Fibroblast of the aortic adventitia (primary cell): ENCODE measurements at places on chromosomes 6 and 20. TPM values are rescaled to one million over a fixed set of nuclear protein-coding genes. Genes with fewer than 3 reads are reported as not detected.
A peak's percentile ranks its signal among the peaks of the same experiment; 100 is the strongest.

The MYCT1 gene
- total RNA-seq = 0.65 and 2.6 TPM in 2 replicates

- DNase-seq = no peak
Measured at GRCh38 chr6:44527181-44527580, 139.7 kb downstream of the CDC5L start.

The FAM83B gene
- 0.09 TPM in 1 of 2 replicates, not detected in the other for total RNA-seq

DNA sequence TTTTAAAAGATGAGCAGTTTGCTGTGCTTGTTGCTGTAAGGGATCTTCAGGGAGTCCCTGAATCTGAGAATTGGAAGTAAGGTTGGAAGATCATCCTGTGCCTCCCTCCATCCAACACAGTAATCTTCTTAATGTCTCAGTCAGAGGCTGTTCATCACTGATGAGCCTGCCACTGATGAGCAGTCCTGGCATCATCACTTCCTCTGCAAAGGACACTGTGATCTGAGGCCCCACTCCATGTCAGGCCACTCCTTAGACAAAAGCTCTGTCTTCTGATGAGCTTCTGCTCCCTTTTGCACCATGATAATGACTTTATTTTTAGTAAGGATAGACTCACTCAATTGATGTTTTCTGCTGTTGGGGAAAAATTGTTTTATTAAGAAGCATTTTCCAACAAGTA lies 121.0 kb downstream of the UST start:
- no peak for DNase-seq

DNA sequence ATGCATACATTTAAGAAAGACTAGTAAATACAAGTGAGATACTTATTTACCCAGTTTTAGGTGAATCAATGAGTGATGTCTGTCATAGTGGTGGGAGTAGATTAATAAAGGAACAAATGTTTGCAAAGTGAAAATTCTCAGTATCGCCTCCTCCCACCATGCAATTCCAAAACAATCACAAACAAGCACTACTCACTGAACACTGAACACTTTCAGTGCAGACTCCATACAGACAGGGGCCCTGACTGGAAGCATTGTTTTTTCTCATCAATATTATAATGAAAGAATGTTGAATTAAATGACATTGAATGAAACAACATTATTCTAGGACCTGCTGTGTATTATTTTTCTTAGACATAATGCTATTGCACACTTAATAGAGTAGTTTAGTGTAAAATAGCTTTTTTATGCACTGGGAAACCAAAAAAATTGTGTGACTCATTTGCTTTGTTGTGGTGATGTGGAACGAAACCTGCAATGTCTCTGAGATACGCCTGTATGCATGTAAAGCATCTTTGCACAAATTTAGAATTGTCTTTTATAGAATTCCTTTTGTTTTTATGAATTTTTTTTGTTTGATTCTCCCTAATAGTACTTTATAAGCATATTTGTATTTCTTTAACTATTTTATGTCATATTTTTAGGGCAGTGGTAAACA lies 317.5 kb downstream of the UTRN start:
- DNase-seq = no peak

DNA sequence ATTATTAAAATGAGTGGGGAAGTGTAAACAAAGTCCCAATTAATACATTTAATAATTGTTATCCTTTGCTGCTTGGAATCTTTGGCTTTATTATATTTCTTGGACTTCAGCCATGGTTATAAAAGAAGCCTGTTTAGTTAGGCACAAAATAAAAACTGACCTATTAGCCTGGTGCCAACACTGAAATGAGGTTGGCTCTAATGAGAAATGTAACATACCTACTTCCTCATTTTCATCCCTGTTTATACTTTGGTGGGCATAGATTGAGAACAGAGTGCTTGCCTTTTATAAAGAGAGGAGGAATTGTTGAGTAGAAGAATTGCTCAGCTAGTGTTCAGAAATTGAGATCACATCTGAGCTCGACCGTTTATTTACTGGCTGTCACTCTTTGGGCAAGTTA lies 471.3 kb downstream of the UTRN start:
- no peak for DNase-seq

The WFDC2 gene
- total RNA-seq = not detected in 2 replicates

- DNase-seq = no peak
Measured at GRCh38 chr6:106225581-106225980, 100.0 kb downstream of the ATG5 start.

DNA sequence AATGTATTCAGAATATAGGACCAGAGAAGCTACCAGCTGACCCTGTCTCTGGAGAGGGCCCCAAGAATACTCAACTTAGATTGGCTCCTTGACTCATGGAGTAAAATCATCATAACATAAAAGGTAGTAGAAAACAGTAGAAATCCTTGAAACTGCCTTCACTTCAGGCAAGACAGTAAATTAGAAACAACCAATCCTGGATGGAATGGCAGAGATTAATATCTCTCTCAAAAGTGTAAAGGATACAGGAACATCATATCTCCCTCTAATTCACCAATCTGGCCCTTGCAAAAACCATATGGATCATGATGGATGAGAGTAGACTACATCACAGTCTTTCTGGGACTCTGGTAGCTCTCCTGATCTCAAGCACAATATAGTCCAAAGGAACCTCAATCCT lies 20.4 kb upstream of the EPM2A start:
- no peak for DNase-seq

The LHFPL5 gene
- not detected in 2 replicates for total RNA-seq

GRCh38 chr20:38098952-38099351 lies 65.4 kb downstream of the RPRD1B start:
- no peak for DNase-seq

GRCh38 chr6:40722091-40722490 lies 134.9 kb upstream of the LRFN2 start:
- no peak for DNase-seq

The RAD21L1 gene
- total RNA-seq = not detected in 2 replicates

DNA sequence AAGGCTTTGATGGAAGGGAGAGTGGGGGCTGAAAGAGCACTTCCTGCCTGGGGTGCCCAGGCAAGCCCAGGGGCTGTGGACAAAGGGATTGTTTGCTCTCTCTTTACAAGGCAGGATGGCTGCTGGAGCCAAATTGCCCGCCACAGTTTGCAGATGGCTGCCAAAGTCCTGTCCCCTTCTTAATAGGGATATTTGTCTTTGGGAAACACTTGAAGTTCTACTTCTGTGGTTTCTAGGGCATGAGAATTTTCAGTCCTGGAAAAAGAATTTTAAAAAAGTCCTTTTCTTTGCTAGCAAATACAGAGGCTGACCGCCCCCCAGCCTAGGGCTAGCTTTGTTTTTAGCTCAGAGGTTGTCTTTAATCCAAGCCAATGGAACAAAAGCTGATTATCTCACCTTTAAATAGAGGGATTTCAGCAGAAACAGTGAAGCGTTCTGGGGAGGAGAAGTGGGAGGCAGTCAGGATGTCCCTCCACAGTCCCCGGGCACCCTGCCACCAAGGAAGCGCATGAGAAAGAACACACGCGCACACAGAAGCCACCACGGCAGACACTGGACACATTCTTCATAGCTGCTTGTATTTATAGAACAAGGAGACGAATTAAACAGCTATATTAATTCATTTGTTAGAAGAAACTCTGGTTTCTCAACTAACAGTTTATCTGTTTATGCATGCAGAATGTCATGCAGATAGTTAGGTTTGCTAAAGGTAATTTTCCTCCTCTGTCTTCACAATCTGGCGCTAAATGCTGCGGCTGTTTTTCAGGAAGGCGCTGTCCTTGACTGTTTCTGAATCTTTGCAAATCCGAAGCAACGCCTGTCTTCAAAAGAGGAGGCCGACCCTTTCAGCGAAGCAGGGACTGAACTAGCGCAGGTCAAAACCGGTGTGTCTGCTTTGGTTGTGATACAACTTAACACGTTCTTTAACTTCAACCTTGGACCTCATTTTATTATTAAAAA lies 736.9 kb downstream of the QKI start:
- DNase-seq = no peak

The CST2 gene
- 0.36 TPM in 1 of 2 replicates, not detected in the other for total RNA-seq

- DNase-seq = peak; percentile 46
Measured at GRCh38 chr6:138455746-138456400, 43.4 kb downstream of the NHSL1 start.

The SCAF8 gene
- total RNA-seq = 23.6 and 47.6 TPM in 2 replicates

DNA sequence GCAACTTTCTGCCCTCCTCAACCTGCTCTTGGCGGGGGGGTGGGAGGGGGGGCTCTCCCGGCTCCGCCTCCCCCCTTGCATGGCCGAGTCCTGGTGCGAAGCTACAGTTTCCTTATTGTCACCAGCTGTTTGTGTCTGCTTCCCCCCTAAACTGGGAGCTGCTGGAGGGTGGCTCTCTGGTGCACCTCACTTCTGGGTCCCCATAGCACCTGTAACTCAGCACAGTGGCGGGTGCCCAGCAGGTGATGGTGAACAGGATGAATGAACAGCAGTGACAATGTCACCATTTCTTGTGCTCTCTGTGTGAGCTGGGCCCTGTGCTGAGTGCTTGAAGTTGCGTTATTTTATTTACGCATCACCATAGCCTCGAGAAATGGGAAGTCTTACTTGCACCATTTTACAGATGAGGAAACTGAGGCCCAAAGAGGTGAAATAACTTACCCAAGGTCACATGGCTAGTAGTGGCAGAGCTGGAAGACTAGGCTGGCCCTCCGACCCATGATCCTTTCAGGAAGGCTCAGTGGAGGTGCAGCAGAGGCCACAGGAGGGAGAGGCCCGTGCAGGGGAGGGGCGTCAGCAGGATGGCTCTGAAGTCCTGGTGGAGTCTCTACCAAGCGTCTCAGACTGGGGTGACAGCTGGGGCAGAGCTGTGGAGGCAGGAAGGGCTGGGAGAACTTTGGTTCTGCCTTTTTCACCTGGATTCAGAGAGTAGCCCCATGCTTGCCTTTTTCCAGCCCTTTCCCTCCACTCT lies 41.8 kb downstream of the SRC start:
- no peak for DNase-seq

DNA sequence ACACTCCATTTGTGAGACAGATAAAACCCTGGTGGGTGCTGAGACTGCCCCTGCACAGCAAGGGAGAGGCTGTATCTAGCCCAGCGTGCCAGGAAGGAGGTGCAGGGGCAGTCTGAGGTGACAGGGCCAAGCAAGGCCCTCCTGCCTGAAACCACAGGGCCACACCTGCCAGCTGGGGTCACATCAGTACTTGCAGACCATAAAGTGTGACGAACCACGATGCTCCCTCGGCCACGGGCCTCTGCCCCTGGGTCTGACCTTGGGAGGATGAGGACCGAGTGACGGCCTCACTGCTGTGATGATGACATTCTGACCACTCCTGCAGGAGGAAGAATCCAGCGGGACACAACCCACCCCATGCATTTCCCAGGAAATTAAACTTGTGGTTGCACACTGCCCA lies 75.1 kb downstream of the NINL start:
- no peak for DNase-seq

- peak; percentile 2 for DNase-seq
Measured at GRCh38 chr20:40654876-40655275, 34.2 kb downstream of the MAFB start.

DNA sequence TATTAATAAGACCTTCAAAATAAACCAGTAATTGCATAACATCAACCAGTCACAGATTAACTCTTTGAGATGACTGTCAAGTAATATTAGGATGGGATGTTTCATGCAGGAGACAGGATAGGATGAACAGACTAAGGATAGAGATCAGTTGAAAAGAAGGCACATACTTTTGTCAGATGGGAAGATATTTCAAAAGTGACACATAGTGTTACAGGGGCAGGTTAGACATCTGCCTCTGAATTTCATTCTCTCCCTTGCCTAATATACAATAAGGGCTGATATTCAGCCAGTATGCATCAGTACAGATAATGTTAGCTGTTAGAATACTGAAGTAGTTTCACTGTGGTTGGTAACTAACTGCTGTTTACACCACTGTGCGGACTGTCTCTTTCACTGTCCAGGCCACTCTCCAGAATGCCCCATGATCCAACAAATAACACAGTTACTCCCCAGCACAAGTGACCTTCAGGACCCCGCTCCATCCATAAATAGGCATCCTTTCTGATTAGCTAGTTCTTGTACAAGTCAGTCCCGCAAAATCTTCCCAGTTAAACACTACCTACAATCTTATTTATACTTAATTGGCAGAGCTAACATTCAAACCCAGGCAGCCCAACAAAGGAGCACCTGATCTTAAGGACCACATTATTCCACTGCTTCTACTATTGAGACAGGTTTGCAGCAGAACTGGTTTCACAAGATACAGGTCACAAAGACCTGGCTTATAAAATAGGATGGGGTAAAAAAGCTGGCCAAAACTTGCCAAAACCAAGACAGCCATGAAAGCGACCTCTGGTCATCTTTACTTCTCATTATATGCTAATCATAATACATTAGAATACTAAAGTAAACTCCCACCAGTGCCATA lies 21.9 kb upstream of the PLN start:
- DNase-seq = no peak

DNA sequence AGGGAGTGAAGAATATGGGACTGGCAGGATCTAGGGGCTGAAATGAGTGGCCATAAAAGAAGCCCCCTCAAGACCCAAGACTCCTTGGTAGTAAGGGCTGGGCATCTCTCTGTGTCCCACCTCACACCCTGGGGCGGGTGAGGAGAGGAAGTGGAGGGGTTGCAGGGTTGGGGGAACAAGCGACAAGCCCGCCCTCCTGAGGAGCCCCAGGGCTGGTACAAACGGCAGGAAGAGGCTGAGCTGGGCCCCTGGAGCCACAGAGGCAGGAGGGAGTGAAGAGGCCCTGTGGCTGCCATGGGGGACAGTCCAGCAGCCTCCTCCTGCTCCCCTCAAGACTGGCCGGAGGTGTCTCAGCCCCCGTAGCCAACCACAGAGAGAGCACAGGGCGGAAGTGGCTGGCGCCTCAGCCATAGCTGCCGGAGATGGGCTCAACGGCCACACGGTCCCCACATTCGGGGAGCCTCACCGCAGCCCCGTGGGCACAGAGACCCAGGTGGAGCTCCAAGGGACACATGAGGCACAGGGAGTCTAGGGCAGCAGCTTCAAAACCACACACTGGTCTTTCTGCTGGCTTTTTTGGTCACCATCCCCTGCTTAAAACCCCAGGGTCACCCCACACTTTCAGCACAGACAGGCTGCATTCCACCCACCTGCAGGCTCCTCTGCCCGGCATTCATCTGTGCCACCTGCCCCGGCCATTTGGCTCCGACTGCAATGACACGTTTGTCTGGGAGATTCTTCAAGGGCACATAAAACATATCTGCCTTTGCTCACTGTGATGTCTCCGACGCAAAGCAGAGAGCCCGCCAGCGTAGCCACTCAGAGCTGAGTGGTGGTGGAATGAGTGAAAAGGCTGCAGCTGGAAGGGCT lies 524 bp downstream of the C20orf203 start:
- no peak for DNase-seq

DNA sequence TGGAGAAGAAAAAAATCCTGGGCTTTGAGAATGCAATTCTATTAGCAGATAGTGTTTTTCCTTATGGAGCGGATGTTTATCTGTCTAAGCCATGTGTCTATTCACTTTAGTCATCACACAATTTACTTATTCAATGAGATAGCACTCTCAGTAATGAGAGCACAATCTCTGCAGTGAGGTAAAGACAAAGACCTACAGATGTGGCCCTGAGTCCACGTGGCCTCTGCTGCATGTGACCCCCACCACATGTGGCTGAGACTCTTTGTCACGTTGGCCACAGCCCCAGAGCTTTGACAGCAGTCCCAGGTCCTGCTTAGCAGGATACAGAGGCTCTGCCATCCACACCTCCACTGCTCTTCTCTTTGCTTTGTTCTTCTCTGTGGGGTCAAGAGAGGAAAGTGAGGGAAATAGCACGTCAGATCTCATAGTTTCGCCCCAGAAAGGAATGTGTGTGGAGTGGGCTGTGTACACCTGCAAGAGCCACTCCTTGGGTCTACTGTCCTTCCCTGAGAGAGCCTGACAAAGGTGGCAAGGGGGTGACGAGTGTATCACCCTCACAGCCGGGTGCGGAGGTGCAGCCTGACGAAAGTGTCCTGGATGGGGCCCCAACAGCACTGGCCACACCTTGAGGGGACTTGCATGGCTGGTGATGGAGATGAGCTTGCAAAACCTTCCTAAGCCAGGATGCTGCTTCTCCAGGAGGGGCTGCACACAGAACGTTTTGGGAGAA lies 40.7 kb downstream of the ZNF831 start:
- no peak for DNase-seq
